Renal cortex interstitium (tissue), 15 donors: ENCODE measurements at places on chromosomes 16 and 17. TPM values are rescaled to one million over a fixed set of nuclear protein-coding genes. Genes with fewer than 3 reads are reported as not detected.

DNA sequence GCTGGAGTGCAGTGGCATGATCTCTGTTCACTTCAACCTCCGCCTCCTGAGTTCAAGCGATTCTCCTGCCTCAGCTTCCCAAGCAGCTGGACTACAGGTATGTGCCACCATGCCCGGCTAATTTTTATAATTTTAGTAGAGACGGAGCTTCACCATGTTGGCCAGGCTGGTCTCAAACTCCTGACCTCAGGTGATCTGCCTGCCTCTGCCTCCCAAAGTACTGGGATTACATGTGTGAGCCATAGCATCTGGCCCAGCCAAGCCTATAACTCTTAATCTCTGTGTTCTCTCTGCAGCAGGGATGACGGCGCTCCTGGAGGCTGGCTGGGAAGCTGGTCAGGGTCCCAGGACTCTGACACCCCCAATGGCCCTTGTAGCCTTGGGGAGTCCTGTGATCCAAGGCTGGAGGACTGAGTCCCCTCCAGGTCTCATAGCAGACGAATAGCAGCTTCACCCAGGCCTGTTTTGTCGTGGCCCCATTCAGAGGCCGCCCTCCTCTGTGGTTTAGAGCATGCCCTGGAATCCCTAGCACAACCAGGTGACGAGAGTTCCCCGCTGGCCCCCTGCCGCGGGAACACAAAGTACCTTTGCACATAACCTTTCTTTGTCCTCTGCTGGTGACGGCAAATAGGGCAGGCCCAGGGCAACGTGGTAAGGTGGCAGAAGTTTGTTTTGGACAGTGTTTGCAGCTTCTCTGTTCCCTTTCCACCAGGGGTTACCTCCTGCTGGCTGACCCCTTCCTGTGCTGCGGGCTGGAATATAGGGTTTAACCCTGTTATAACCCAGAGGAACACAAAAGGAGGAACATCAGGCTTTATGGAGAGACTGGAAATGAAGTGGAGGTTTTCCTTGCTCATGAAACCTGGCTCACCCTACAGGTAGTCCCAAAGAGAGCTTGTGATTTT is 43.0 kb upstream of the TOB1 start:
- DNase-seq: no peak

- no peak for DNase-seq
Observed at GRCh38 chr17:74856112-74856511, 3.6 kb downstream of the GRIN2C start.

The RNF222 gene
- polyA plus RNA-seq: 0.20 TPM

The TPSB2 gene
- polyA plus RNA-seq: not detected

- DNase-seq: no peak
Observed at GRCh38 chr17:2955931-2956582, 107.3 kb downstream of the OR1D5 start.

GRCh38 chr16:47617732-47618131 is 156.6 kb downstream of the PHKB start:
- no peak for DNase-seq

DNA sequence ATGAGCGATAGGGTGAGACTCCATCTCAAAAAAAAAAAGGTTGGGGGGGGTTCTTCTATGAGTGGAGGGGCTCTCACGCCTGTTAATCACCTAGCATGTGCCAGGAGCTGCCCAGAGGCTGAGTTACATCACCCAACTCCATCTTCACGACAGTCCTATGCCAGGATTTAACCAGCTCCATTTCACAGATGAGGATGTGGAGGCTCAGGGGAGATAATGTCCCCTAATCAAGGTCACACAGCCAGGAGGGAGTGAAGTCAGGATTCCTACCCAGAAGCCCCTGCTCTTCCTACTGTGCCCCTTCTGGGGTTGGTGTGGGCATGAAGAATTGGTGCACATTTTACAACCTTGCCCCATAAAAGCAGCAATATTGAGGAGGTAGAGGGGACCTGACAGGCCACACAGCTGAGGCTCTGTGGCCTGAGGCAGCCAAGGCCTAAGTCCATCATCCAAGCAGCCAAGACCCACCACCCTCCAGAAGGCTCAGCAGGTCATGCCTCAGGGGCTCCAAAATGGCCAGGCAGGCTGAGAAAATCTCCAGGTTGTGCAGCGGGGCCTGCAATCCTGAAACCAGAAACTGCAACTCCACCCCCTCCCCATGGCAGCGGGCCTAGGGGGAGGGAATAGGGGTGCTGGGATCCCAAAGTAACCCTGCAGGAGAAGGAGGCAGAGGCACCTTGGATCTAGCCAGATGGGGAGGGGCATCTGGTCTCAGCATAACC is 6.9 kb downstream of the PPY start:
- DNase-seq: no peak

The ZG16 gene
- not detected for polyA plus RNA-seq

DNA sequence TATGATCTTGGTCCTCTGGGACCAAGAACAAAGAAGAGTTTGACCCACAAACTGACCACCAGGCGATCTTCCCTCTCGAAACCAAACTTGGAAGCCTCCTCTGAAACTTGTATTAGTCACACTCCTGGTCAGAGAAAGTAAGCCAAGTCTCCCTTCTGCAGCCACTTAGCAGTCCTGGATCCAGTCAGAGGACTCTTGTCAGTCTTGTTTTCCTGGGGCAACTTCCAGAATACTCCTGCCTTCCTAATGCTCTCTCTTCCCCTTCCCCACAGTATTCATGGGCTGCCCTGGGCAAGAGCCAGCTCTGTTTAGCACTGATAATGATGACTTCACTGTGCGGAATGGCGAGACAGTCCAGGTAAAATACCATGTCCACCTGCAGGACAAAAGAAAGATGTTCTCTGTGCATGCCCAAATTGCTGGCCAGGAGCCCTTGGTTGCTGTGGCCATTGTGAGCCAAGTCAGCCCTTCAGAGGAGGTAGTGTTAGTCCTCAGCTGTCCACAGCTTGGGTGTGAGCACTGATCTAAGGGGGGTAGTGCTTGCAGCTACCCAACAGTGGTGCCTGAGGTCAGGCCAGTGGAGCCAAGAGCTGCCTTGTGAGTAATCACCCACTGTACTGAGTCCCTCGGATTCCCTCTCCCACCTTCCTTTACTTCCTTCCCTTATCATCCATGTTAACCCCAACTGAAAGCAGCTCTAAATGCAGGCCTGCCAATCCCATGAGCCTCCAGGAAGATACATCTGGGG is 31.2 kb downstream of the CDH3 start:
- no peak for DNase-seq

- DNase-seq: peak; percentile 55
Observed at GRCh38 chr17:4833941-4834680, 971 bp downstream of the MINK1 start.

GRCh38 chr16:12289175-12290063 is 312.9 kb downstream of the SNX29 start:
- no peak for DNase-seq

The NHLRC4 gene
- polyA plus RNA-seq: 8.1 TPM

The MEOX1 gene
- polyA plus RNA-seq: 14.3 TPM

DNA sequence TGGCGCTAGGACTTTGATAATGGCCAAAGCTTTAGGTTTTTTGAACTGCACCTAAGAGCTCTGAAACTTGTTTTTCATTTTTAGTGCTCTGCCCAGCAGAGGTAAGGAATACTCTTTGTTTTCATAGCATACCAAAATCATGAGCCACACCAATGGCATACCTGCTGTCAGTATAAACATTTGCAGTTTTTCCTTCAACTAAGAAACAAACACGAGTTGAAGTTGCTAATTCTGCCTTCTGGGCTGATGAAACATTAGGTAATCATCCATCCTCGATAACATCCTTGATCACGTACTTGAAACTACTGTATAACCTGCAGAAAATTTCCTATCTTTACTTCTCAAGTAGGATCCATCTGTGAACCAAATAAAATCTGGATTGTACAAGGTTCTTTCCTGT is 20.6 kb upstream of the B4GALNT2 start:
- DNase-seq: no peak

- DNase-seq: no peak
Observed at GRCh38 chr16:86025706-86026105, 126.7 kb downstream of the IRF8 start.

- DNase-seq: no peak
Observed at GRCh38 chr17:70825321-70826125, 656.2 kb downstream of the KCNJ2 start.

The TNFRSF17 gene
- polyA plus RNA-seq: 0.15 TPM

The GPR142 gene
- polyA plus RNA-seq: 0.11 TPM

DNA sequence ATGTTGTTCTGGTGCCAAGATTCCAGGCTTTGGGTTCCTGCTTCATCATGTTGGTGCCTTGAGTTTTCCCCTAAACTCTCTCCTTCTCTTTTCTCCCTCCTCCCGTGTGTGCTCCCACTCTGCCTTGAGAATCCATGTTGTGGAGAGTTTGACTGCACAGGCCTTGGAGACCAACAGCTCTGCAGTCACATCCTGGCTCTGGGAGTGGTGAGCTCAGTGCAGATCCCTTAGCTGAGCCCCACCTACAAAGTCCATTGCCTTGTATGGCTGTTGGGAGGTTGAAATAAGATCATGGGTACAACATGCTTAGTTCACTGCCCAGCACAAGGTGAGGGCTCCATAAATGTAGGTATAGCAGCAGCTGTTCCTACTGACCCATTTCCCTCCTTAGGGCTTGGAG is 85.9 kb downstream of the IRX3 start:
- DNase-seq: no peak

DNA sequence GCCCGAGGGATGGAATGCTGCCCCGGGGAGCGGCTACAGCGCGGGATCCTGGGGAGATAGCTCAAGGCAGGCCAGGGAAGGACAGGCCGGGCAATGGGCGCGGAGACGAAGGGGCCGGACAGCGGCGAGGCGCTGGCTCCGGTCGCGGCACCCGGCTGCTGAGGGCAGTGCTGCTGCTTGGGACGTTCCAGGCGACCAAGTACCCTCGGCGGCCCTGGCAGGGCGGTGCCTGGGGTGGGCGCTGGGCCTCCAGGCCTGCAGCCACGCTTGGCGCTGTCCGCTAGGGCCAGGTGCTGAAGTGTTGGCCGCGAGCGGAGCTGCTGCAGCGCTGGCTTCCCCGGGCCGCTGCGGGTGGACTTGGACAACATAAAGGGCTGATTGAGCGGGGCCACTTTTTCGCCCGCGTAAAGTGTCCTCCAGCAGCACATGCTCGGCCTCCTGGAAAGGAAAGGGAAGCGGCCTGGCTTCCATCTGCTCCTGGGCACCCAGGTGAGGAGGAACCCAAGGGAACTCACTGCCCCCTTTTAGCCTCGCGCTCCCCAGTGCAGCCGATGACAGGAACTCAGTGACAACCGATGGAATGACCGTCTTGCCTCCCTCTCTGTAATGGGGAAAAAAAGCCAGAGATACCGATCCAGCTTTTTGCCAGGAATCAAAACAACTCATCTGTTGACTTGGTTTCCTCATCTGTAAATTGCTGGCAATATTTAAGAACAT is 23.7 kb downstream of the CLEC3A start:
- peak; percentile 84 for DNase-seq

The KLHL10 gene
- polyA plus RNA-seq: 0.16 TPM

The OTOP3 gene
- not detected for polyA plus RNA-seq

The ZNF624 gene
- polyA plus RNA-seq: 10.2 TPM

- no peak for DNase-seq
Observed at GRCh38 chr17:22221344-22221743, 529.0 kb downstream of the KCNJ18 start.

The KRTAP3-2 gene
- polyA plus RNA-seq: not detected

The CDK5RAP3 gene
- 167 TPM for polyA plus RNA-seq

GRCh38 chr16:56600398-56600999 is 7.9 kb upstream of the MT2A start:
- no peak for DNase-seq

The DNAAF8 gene
- 2.1 TPM for polyA plus RNA-seq

- no peak for DNase-seq
Observed at GRCh38 chr17:76659928-76660655, 16.5 kb upstream of the ST6GALNAC1 start.

GRCh38 chr17:38916771-38917170 is 8.6 kb upstream of the LASP1NB start:
- no peak for DNase-seq

DNA sequence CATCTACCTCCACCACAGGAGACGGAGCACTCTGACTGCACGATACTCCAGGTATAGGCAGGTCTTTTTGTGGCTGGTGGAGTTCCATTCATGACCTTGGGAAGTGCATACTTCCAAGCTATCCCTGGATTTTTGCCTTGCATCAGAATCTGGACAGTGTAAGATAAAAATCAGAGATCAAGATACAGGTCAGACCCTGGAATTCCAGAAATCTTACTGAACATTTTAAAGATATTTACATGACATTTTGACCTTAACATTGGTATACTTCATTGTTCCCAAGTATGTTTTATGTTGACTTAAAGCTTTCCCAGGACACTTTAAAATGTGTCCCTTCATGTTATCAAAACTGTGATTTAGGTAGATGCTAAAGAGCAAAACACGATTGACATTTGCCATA is 101.0 kb downstream of the SYCE1L start:
- DNase-seq: no peak

- DNase-seq: no peak
Observed at GRCh38 chr16:20302389-20302788, 24.9 kb downstream of the GP2 start.

The RAB11FIP4 gene
- polyA plus RNA-seq: 14.8 TPM

DNA sequence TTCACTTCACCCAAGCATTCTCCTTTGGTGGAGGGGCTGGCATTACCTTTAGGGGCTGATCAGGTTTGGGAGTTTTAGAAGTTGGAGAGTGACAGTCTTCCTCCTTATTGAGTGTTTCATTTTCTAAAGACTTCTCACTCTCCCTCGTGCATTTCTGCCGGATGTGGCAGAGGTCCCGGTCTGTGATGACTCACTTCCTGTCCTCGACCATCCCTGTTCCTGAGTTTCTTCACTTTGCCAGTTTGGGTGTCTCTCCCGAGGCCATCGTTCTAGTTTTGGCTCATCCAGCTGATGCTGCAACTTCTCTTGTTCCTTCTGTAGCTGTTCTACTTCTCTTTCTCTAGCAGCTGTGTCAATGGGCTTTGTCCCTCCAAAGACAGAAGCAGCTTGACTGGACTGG is 104.3 kb downstream of the PHKB start:
- DNase-seq: no peak

DNA sequence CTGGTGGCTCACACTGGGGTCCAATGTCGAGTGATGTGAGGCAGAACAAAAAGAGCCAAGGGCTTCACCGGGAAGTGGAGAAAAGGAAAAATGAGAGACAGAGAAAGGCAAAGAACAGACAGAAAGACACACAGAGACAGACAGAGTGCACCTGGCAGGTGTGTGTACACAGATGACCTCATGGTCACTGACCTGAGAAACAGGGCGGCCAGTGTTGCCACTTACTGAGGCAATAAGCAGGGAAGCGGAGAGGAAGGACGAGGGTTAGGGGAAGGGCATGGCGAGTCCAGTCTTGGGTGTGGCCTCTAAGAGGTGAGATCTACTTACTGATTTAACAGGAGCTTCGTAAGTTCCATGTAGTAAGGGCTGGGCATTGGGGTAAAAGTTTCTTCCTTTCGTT is 7.5 kb downstream of the GINS2 start:
- no peak for DNase-seq

- DNase-seq: no peak
Observed at GRCh38 chr16:86044881-86045590, 146.1 kb downstream of the IRF8 start.
